Nephron progenitor cell (in vitro differentiated cells): ENCODE measurements at places on chromosomes 16 and 17.
A peak's percentile ranks its signal among the peaks of the same experiment; 100 is the strongest.

DNA sequence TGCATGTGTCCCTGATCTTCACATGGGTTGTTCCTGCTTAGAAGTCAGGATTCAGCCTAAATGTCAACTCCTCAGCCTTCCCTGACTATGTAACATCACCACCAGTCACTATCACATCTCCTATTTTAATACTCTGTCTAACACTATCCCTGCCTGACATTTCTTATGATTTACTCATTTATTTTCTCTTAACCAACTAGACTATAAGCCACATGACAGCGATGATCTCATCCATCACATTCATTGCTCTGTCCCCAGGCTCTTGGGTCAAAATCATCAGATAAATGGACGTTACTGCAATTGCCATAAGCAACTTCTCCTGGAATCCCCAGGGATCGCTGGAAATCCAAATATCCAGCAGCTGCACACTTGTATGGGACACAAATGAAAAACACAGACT, 15.7 kb downstream of the CDRT4 start:
- no peak for DNase-seq
- H3K4me3 ChIP-seq: no peak overlapping the region
- no peaks in the 10 kb centered on the region for H3K27me3 ChIP-seq
- H3K36me3 ChIP-seq: peaks cover 31% of the 10 kb centered on the region
- no peaks in the 10 kb centered on the region for H3K4me1 ChIP-seq

DNA sequence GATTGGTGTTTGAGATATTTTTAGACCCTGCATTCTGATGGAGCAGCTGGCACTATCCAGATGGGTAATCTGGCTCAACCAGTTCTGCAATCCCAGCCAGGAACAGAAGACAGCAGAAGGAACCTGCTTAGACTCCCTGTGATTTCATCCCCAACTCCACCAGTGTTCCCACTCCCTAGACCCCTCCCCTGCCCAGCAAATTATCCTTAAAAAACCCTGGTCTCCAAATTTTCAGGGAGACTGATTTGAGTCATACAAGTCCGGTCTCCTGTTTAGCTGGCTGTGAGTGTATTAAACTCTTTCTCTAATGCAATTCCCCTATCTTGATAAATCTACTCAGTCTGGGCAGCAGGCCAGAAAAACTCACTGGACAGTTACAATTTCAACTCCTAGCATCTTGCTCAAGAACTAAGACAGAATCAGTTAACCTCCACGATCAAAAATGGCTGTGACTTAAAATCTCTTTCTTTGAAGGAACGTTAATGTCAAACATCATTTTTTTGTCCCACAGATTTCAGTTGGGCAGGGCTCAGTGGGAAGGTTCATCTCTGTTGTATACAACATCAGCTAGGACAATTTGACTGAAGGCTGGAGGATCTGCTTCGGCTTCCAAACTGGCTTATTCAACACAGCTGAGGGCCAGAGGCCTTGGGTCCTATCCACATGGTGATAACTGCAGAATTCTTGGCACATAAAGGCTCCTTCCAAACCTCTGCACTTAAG, 4.9 kb upstream of the RBL2 start:
- DNase-seq: no peak
- no peak overlapping the region for H3K4me3 ChIP-seq
- H3K36me3 ChIP-seq: no peaks in the 10 kb centered on the region
- H3K27ac ChIP-seq: no peak overlapping the region

DNA sequence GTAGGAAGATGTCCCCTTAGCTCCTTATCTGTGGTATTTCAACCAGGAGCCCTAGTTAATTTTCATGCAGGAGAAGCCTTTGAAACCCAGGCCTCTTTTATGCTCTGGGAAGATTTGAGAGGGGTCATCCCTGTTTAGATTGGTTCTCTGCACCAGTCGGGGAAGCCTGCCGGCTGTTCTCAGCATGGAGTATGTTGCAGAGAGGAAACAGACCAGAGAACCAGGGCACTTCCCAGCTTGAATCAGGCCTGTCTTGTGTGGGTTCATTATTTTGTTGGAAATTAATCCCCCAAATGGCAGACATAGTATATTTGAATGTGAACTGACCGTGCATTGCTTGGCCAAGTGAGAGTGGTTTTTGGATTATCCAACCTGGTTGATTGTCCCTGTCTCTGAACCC, 1082.1 kb upstream of the RBFOX1 start:
- H3K4me3 ChIP-seq: no peak overlapping the region
- no peak overlapping the region for H3K27ac ChIP-seq
- DNase-seq: no peak
- H3K4me1 ChIP-seq: peaks cover 5% of the 10 kb centered on the region

DNA sequence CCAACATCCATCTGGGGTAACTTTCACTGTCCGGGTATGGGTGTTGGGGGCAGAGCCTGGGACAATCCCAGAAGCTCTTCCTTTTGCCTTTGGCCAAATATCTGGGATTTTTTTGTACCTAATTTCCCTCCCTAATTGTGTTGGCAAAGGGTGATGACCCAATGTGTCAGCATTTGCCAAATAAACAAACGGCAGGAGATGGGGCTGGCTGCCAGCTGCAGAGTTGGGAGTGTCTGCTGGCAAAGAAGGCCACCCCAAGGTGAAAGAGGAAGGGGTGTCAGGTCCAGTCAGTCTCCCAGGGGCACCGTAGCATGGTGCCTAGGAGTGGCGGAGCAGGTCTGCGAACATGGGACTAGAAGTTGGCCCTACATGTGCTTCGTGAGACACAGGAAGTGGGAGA, 73.0 kb downstream of the SLC6A2 start:
- no peaks in the 10 kb centered on the region for H3K36me3 ChIP-seq
- H3K27ac ChIP-seq: no peak overlapping the region
- no peak for DNase-seq
- no peak overlapping the region for H3K4me3 ChIP-seq

DNA sequence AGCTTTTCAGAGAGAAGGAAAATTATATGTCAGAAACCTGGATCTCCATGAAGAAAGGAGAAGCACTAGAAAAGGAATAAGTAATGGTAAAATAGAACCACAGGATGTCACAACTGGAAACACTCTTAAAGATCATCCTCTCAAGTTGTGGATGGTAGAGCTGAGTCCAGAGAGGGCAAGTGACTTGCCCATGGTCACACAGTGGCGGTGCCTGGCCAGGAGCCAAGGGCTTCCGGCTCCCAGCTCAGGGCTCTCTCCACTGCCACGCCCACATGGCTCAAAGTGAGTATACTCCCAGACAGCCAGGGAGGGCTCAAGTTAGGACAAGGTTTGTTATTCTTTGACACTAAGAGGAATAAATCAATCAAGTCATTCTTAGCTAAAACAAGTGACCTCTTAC, 159.8 kb downstream of the COPRS start:
- peaks cover 27% of the 10 kb centered on the region for H3K4me1 ChIP-seq
- no peak for DNase-seq
- peaks cover 20% of the 10 kb centered on the region for H3K27me3 ChIP-seq
- no peak overlapping the region for H3K27ac ChIP-seq
- no peak overlapping the region for H3K4me3 ChIP-seq
- H3K36me3 ChIP-seq: no peaks in the 10 kb centered on the region

GRCh38 chr16:10729104-10730048, 14.3 kb upstream of the NUBP1 start:
- peaks cover 2% of the 10 kb centered on the region for H3K27me3 ChIP-seq
- no peaks in the 10 kb centered on the region for H3K4me1 ChIP-seq
- H3K36me3 ChIP-seq: peaks cover 5% of the 10 kb centered on the region
- H3K27ac ChIP-seq: peak overlapping the region; percentile 62
- H3K4me3 ChIP-seq: no peak overlapping the region
- DNase-seq: no peak

GRCh38 chr17:67696853-67697498, 20.8 kb upstream of the NOL11 start:
- H3K27ac ChIP-seq: no peak overlapping the region
- H3K4me1 ChIP-seq: no peaks in the 10 kb centered on the region
- no peak overlapping the region for H3K4me3 ChIP-seq
- H3K36me3 ChIP-seq: peaks cover 23% of the 10 kb centered on the region
- peaks cover 5% of the 10 kb centered on the region for H3K27me3 ChIP-seq

DNA sequence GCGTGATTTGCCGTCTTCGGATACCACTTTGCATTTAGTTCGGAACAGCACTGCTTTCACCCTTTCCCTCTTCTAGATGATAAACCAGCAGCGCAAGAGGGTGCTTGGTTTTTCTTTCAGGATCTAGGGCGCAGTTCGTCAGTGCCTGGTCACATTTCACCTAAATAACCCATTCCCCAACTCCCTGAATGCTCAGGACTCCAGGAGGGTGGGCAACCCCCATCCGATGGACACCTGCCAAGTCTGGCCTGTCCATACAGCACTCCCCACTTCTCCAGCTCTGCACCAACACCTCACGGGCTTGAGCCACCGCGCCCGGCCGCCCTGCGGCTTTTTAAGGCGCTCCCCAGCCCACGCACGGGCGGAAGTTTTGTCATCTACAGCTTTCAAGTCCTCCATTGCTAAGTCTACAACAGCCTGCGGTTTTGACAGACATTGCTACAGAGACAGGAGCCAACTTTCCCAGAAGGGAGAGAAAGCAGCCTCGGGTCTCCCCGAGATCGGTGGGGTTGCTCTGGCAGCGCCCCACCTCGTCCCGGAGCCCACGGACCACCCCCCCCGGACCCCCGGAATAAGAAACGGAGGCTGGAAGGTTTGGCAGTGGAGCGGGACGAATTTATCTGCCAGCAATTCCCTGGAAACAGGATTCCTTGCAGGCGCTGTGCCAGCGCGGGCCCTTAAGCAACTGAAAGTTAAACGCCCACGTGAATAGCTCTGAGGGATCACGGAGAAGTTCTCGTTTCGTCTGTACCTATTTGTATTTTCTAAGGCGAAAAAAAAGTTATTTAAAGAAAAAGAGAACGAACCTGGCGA, 38.6 kb upstream of the SLFN13 start:
- no peaks in the 10 kb centered on the region for H3K36me3 ChIP-seq
- H3K4me1 ChIP-seq: no peaks in the 10 kb centered on the region
- DNase-seq: no peak
- H3K27ac ChIP-seq: no peak overlapping the region
- H3K27me3 ChIP-seq: peaks cover 100% of the 10 kb centered on the region

- peaks cover 9% of the 10 kb centered on the region for H3K27me3 ChIP-seq
- peak overlapping the region; percentile 80 for H3K27ac ChIP-seq
- H3K4me3 ChIP-seq: peak overlapping the region; percentile 50
- H3K36me3 ChIP-seq: no peaks in the 10 kb centered on the region
Observed at GRCh38 chr17:47275245-47275984, 21.8 kb downstream of the ITGB3 start.

DNA sequence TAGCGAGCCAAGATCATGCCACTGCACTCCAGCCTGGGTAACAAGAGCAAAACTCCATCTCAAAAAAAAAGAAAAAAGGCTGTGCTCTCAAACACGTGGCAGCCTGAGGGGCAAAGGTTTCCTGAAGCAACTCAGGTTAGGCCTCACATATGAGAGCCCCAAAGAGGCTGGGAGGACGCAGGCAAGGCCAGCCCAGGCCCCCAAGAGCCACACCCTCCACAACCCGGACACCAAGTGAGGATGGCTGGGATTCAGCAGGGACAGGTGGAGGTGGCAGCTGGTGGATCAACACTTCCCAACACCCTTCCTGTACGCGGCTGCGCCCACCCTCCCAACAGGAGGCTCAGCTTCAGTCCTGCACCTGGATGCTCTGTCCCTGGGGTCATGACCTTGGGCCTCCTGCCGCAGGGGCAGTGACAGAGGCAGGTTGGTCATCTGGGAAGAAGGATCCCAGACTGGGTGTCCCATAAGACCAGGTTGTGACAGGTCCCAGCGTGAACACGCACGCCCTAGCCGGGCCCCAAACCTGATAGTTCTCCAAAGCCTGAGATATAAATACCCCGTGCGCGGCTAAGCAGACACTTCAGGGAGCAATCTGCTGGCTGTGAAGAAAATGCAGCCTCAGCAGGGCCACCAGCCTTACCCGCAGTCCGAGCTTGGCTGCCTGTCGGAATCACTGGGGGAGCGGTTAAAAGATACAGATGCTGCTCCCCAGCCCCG, 78.1 kb downstream of the TIMM22 start:
- peaks cover 17% of the 10 kb centered on the region for H3K36me3 ChIP-seq
- no peak overlapping the region for H3K4me3 ChIP-seq
- peaks cover 43% of the 10 kb centered on the region for H3K4me1 ChIP-seq
- DNase-seq: no peak

DNA sequence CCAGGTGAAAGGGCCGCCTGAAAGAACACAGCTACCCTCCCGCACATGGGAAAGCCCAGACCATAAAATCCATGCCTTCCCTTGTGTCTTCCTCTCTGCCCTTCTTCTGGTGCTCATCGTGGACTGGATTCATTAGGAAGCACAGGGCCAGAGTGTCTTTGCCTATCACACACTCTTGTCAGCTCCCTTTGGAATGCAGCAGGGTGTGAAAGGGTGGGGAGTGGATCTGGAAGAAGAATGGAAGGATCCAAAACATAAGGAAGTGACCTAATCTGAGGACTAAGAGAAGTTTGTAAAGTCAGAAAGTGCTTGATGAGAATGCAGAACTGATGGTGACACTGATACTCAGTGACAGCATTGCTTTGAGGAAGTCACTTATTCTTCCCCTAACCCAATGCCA, 1147.3 kb upstream of the GOT2 start:
- H3K27me3 ChIP-seq: no peaks in the 10 kb centered on the region
- no peak overlapping the region for H3K4me3 ChIP-seq
- peaks cover 12% of the 10 kb centered on the region for H3K4me1 ChIP-seq
- H3K27ac ChIP-seq: no peak overlapping the region
- no peak for DNase-seq

DNA sequence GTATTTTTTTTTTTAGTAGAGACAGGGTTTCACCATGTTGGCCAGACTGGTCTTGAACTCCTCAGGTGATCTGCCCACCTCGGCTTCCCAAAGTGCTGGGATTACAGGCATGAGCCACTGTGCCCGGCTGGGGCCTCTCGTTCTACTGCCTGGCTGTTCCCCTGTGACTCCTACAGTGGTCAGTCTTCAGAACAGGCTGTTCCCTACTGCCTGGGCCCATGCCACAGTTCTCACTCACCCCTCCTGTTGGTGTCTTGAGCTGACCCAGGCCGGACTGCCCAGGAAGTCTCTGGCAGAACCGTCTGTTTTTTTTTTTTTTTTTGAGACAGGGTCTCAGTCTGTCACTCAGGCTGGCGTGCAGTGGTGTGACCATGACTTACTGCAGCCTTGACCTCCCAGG, 3.3 kb downstream of the CDK3 start:
- no peak overlapping the region for H3K27ac ChIP-seq
- DNase-seq: no peak
- H3K27me3 ChIP-seq: no peaks in the 10 kb centered on the region
- H3K4me1 ChIP-seq: peaks cover 16% of the 10 kb centered on the region

DNA sequence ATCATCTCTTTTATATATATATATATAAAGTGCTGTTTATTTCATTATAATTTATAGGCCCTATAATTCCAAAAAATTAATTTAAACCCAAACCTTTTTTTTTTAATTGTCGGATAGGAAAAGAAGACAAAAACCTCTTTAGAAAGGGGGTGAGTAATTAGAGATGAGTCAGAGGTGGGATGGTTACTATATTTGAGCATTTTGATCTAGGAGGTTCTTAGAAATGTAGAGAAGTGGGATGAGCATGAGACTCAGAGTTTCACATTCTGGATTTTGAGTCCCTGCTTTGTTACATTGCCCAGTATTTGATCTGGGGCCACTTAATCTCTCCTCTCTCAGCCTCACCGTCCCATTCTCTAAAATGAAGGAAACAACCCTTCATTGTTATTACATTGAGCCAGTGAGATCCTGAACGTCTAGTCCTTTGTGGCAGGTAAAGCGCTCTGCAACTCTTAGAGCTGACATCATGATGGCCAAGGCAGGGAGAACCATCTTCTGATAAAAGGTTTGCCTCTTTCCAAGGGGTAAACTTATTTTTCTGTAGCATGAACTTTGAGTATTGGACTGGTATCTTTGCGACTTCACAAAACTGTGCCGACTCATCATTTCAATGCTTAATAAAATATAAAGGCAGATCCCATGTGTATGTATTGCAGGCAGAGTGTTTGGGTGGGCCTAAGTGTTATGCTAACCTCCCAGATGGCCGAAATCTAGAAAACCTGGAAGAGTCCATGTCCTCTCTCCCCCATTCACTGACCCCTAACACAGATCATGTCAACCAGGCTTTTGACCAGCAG, 21.3 kb downstream of the HS3ST3B1 start:
- no peaks in the 10 kb centered on the region for H3K27me3 ChIP-seq
- H3K36me3 ChIP-seq: peaks cover 5% of the 10 kb centered on the region
- H3K27ac ChIP-seq: peak overlapping the region; percentile 65
- peak overlapping the region; percentile 22 for H3K4me3 ChIP-seq
